ENCODE measurements at places on chromosomes 7 and 10.
A peak's percentile ranks its signal among the peaks of the same experiment; 100 is the strongest.

DNA sequence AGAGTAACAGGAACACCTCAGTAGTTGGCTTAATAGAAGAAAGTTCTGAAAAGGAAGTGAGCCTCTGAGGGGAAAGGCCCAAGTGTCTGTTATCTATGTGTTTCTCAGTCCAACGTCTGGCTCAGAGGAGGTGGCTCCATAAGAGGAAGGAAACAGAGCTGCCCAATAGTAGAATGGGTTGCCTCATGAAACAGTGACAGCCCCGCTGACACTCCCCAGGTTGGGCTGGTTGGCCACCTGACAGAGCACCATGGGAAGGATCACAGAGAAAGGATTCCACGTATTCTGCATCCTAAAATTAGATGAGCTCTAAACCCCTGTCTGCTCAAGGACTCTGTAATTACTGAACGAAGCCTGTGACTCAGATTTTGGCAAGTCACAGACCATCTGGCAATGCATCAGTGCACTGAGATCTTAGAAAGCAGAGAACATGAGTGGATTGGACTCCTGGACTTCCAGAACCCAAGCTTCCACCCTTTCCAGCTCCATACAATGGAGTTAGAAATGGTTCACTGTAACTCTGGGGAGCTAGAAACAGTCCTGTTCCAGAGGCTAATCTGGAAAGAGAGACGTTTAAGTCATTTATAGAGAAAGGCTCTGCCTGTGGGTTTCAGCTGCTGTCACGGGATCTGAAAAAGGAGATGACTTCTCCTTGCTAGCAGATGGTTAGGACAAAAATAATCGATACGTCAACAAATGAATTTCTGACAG, 2.9 kb downstream of the PKD2L1 start:
- DNase-seq = no peak

GRCh38 chr10:79318369-79318768, 28.9 kb upstream of the PPIF start:
- no peak for DNase-seq

DNA sequence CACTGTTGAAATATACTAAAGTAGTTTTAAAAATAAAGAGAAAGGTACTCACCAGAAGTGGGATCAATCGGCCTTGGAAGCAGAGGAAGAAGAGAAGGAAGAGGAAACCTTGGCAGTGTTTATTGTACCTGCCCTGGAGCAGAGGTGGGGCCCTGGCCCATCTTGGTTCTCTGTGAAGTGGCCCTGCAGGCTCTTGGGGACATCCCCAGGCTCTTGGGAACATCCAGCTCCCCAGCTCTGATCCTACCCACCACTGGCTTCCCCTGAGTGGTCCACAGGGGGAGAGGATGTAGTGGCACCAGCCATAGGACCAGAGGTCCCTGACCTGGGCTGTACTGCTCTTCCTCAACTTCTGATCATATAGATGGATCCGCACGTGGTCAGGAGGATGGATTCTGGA, 22.3 kb upstream of the RET start:
- no peak for DNase-seq

DNA sequence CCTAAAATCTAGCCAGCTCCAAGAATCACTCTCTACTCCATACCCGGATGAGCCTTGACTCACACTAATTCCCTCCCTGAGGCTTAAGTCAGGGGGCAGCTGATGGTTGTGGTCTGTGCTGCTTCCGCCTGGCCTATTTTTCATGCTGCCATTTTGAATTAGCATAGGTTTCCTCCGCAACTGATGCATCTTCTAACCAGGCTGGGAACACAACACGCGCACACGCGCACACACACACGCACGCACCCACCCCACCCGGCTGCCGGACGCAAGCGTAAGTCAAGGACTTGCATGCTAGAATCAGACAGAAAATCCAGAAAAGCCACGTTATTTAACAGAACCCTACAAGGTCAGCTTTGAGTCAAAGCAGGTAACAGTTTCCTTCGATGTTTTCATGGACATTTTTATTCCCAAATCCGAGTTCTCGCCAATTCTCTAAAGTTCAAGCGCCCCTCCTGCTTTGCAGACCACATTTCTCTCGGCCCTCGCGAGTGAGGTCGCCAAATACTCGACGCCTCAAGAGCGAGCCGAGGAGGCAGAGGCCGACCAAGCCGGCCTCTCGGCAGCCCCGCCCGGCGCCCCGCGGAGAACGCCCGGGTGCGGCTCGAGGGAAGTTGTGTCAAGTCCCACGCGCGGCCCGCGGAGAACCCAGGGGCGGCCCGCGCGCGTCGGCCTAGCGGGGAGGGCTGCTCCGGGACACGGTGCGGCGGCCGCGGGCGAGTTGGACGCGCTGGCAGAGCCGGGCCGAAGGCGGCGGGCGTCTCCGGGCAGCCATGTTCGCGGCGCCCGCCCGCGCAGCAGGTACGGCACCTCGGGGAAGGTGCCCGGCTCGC, 961 bp downstream of the SCRN1 start:
- peak; percentile 76 for DNase-seq

- DNase-seq = no peak
Measured at GRCh38 chr7:125059861-125060456, 130.3 kb upstream of the POT1 start.

DNA sequence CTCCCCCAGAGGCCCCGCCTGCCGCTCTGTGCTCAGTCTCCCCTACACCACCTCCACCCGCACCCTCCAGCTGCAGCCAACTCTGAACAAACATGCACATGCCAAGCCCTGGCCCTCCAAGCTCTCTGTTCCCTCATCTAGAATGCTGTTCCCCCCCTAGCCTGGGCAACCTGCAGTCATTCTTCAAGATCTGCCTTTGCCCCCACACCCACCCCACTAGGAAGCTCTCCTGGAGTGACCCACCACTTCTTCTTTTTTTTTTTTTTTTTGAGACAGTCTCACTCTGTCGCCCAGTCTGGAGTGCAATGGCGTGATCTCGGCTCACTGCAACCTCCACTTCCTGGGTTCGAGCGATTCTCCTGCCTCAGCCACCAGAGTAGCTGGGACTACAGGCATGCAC, 13.7 kb downstream of the MYL10 start:
- DNase-seq = no peak

DNA sequence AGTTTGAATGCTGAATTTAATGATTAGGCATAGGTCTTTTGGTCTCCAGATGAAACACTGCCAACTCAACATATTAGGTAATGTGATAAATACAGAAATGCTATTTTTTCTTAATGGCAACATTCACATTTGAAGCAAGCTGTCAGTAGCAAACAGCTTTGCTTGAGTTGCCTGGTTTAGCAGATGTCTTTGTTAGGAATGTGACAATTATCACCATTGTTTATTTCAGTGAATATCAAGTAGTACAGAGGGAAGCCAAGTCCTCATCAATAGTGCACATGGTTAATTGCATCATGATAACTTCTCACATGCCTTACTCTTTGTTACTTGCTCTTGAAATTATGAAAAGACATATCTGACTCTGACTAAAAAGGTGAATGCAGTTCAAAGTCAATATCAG, 23.7 kb upstream of the SEPTIN7 start:
- no peak for DNase-seq
